ENCODE measurements at places on chromosomes 1 and 21.
A peak's percentile ranks its signal among the peaks of the same experiment; 100 is the strongest.

GRCh38 chr1:170316270-170316669 is 170.5 kb downstream of the NTMT2 start:
- no peak for DNase-seq

DNA sequence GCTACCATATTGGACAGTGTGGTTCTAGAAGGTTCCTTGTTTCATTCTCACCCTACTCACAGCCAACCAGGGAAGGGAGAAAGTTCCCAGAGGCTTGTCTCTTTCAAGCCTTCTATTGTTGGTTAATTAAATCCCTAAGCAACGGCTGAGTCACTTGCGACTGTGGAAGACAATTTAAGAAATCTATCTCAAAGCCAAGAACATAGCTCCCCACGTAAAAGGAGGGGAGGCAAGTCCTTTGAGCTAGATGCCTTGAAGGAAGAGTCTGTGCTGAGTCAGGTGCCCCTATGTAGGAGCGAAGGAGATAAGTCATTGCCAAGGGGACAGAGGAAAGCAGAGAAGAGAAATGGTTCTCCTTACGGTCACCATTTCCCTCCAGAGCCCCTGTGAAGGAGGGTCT is 79.4 kb upstream of the PPP2R5A start:
- no peak for DNase-seq

DNA sequence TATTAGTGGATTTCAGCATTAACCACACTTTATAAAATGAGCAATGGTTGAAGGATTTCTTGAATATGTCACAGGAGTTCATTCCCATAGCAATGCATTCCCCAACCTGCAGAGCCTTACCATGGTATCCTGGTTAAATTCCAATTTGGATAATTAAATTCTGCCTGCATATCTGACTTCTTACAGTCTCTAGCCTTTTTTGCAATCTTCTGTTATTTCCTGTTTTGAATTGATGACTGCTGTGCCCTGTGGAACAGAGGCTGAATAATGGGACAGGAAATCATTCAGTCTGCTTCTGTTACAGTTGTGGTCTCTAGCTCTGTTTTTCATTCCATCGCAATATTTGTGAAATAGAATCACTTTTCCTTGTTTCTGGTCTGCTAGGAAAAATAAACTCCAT is 1823.9 kb downstream of the PLA2G4A start:
- no peak for DNase-seq

DNA sequence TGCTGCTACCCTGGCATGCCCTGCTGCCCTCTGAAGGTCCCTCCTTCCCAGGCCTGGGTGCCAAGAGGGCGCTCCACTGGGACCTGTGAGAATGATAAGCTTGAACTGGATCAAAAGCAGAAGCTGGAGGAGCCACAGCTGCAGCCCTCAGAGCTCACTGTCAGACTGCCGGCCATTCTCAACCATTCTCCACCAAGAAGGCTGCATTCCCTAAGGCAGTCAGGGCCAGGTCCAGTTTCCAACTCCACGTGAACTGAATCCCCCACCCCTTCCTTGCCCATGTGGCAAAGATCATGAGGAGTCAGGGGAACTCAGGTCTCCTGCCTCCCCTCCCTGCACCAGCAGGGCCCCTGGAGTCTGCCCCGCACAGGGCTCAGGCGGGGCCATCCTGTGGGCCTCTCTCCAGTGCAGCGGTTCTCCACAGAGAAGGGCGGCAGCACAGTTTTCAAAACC is 19.5 kb downstream of the SLC1A7 start:
- no peak for DNase-seq

DNA sequence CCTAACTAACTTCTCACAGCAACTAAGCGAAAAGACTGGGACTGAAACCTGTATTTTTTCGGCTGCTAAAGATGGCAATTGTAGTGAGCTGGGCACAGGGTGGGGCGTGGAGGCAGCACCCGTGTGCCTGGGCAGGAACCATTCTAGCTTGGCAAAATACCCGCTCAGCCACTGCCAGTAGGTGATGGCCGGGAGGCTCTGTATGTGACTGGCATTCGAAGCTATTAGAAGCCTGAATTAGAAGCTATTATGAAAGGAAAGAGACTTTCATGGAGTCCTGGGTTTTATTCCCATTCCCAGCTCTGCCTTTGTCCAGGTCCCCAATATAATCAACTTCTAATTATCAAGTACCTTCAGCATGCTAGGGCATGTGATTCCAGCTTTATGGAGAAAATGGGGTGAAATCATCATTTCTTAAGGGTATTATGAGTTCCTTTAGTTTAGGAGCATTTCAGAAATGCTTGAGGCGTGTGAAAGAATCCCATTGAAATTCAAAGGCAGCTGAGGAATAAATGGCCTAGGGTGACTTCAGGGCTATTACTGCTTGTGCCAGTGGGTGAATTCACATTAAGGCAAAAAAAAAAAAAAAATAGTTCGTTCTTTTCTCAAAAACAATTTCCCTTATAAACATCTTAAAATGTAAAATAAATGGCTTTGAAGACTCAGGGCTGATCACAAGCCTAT is 125.6 kb downstream of the KCNN3 start:
- DNase-seq = no peak

DNA sequence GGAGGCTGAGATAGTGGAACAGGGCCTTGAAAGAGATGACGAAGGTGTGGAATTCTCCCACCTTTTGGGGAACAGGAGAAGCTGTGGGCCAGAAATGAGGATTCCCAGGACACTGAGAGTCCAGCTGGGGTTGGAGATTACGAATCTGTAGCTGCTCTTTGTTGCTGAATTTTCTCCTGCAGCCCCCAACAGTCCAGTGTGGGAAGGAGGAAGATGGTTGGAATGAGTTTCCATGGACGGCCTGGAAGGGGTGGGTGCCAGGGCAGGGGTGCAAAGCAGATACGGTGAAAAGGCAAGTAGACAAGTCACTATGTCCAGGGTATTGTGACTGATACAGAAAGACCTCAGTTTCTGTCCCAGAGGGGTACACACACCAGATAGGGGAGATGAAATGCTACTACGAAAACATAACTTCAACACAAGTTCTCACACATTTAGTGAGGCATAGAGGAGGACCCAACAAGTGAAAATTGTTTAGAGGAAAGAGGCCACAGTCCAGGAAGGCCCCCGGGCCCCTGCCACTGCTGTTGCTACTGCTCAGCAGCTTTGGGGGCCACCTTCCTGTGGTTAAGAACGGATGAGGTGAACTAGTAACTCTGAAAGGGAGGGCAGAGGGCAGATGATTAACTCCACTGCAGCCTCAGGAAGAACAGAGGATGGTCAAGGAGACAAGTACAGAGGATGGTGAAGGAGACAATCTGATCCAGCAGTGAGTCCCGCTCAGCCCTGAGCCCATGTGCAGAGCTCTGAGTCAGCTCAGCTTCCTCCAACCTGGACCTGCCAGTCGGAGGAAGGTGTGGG is 7.3 kb downstream of the CD244 start:
- no peak for DNase-seq

DNA sequence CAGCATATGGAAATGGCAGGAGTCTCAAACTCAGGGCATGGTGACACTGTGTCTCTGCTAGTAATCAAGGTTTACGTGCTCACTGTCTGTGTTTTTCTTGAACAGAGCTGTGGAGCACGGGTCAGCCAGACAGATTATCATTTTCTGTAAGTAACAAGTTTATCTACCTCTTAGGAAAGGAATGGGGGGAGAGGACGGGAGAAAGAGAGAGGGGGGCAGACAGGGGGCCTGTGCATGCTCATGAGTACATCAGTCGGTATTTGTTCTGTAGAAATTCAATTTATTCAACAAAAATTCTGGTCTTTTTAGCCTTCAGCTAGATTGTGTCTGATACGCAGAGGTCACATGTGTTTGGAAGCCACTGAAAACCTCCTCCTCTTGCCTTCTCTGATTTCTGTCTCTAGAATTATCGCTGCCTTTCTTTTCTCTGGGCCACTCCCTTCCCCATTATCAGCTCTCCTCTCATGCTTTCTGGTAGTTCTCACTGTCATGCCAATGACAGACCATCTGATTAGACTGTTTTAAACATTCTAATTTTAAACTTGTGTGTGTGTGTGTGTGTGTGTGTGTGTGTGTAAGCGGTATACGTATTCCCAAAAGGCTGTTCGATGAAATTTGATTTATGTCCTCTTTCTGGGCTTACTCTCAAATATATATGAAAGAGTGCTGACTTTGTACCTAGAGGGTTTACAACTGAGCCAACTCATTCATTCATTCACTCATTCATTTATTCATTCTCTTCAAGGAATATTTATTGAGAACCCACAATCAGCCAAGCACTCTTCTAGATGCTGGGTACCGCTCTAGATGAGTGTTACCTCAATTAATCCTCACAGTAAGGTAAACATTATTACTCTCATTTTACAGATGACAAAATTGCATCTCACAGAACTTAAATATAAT is 636.9 kb downstream of the KIF26B start:
- DNase-seq = no peak

GRCh38 chr1:206912445-206913095 is 9.2 kb downstream of the FCMR start:
- peak; percentile 74 for DNase-seq

DNA sequence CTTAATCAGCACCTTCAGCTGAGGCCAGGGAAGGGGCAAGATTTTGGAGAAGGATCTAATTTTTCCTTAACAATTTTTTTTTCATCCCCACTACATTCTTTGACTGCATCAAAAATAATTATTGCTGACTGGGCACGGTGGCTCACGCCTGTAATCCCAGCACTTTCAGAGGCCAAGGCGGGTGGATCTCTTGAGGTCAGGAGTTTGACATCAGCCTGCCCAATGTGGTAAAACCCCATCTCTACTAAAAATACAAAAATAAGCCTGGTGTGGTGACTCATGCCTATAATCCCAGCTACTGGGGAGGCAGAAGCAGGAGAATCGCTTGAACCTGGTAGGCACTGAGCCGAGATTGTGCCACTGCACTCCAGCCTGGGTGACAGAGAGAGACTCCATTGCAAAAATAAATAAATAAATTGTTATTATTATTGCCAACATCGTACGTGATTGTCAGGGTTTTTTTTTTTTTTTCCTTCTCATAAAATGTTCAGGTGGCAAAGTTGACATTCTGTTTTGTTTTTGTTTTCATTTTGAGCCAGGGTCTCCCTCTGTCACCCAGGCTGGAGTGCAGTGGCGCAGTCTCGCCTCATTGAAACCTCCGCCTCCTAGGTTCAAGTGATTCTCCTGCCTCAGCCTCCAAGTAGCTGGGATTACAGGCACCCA is 37.3 kb upstream of the MORC3 start:
- DNase-seq = no peak

GRCh38 chr1:54253480-54253879 is 53.5 kb downstream of the MRPL37 start:
- no peak for DNase-seq

- DNase-seq = peak; percentile 33
Measured at GRCh38 chr1:234869182-234870019, 259.2 kb downstream of the TOMM20 start.

GRCh38 chr21:45850181-45850580 is 131.4 kb upstream of the COL6A1 start:
- DNase-seq = no peak

GRCh38 chr21:44969066-44969670 is 29.3 kb downstream of the SLX9 start:
- DNase-seq = no peak

GRCh38 chr1:183300395-183300794 is 114.3 kb downstream of the LAMC2 start:
- no peak for DNase-seq

- no peak for DNase-seq
Measured at GRCh38 chr1:151635479-151636072, 23.7 kb downstream of the SNX27 start.

DNA sequence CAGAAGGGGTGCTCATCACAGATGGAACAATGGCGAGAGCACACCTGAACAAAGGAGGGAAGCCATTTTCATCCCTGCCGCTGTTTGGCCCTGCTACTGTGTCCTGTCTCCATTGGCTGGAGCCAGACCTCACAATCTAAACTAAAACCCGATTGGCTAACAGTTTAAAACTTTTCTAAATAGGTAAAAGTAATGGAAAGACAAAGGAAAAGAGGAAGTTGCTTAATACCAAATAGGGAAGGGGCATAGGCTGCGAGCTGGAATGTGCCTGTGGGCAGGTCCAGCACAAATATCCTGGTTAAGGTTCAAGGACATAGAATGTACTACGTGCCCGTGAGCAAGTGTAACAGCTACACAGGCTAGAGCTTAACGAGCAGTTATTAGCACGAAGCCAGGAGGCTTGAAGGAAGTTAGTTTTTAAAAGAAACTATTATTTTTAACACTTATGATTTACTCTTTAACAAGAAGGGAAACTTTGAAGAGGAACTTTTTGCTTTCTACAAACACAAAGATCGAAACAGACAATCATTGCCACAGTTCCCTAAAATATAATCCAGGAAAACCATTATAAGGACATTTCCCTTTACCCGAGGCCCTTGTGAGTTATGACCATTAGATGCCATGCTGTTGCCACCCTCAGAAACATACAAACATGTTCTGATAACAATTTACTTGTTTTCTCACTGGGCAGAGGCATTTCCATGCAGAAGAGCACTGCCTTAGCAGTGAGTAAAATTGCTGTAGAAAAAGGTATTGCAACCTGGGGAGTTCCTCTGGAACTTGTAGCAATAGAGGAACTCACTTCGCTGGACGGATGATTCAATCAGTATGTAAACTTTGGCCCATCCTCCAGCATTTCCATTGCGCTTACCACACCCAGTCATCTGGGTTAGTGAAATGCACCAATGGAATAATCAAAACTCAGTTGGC is 4.8 kb upstream of the PTTG1IP start:
- no peak for DNase-seq

- DNase-seq = no peak
Measured at GRCh38 chr1:54624466-54625464, 1.4 kb upstream of the FAM151A start.

Measured in hematopoietic multipotent progenitor cell treated with erythropoietin and hydrocortisone succinate and interleukin-3 and kit ligand, for 15 days (in vitro differentiated cells).